ENCODE measurements at places on chromosomes 16 and 17.
A peak's percentile ranks its signal among the peaks of the same experiment; 100 is the strongest.

GRCh38 chr16:3084969-3085670 is 14.0 kb downstream of the ZSCAN10 start:
- no peak for DNase-seq

GRCh38 chr16:7316281-7316888 is 16.3 kb upstream of the RBFOX1 start:
- no peak for DNase-seq

- DNase-seq, result peak; percentile 53
Measured at GRCh38 chr16:50681021-50681885, at the start of gene SNX20. Gene SNX20, minus strand, starts transcription at chr16:50681312. Its CDS starts 3,786 bp downstream, at chr16:50677526.

DNA sequence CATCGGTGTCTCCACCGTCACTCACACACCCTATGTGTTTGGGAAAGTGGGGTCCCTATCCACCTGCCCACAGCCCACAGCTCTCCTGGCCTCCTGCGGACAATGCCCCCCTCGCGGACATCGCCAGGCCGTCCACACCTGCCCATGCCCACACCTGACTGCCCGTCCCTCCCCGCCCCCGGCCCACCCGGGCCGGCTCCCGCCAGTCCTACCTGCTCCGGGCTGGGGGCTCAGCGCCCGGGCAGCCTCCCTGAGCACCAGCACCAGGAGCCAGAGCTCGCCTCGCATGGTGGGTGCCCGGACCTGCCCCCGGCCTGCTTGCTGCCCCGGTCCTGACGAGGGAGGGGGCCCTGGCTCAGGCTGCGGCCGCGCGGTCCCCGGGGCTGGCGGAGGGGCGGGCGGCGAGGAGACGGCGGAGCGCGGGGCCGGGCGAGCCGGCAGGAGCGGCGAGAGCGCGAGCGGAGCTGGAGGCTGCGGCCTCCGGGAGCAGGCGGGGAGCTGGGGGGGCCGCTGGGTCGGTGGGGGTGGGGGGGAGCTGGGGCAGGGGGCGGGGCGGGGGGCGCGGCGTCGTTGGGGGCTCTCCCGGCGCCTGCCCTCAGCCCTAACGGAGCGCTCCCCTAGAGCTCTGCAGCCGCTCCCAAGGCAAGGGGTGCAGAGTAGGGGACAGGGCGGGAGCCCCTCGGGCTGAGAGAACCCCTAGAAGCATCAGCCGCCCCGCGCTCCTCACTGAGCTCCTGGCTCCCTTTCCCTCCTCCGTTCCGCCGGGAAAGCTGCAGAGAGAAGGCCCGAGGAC is at the start of gene PLXDC1:
TSS of gene PLXDC1 (minus strand) at position 488 of the 793 bp plus-strand sequence. CDS start at position 288, 200 bp downstream.
- DNase-seq, result no peak

DNA sequence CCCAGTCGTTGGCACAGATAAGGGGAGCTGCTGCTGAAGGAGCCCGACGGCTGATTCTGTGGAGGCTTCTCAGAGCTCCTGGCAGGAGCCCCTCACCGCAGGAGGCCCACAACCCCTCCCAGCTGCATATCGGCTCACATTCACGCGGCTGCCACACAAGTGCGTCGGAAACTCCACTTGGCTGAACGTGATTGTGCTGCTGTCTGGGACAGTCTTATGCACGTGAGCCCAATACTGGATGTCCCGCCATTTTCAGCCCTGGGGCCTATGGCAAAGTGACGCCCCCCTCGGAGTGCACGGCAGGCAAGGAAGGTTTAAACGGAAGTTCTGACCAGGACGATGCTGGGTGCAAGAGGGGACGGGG is 8.7 kb upstream of the PITPNA start:
- DNase-seq, result no peak

DNA sequence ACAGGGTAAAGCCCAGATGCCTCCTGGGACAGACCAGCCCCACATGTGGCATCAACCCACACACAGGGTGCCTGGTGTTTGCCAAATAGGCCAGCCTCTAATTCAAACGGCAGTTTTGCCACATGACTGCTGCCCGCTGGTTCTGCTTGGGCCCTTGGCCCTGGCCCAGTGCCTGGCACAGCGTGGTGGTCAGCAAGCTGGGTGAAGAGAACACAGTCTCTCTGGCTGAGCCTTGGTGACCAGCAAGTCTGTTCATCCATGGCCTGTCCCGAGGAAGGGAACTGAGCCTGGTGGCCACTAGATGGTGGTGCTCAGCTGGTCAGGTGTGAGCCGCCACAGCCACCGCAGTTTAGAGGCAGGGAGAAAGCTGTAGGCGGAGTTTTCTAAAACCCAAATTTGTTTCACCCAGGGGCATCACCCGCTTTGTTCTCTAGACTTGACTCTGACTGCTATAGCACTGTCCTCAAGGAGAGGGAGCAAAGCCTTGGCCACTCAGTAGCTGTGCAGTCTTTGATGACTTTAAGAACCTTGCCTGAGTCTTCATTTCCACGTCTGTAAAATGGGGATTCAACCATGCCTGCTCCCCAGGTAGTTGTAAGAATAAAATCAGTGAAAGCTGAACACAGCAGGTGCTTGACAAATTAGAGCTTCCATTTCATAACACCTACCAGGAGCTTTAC is 4.7 kb upstream of the GFAP start:
- peak; percentile 34 for DNase-seq

- DNase-seq, result no peak
Measured at GRCh38 chr17:44501866-44502375, 1.3 kb downstream of the GPATCH8 start.

DNA sequence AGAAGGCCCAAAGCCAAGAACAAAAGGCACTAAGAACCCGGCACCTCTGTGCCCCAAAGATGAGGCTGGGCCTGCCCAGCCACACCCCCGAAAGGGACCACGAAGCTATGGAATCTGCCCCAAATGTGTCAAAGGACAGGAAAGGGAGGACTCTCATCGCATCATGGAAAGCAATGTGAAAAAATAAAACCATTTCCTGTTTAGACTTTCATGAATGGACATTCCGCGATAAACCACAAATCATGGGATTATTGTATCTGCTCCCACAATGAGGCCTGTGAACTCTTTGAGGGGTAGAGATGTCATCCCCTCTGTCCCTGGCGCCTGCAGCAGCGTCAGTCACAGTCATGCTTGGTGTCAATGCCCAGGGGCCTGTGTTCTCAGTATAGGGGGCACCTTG is 135.0 kb downstream of the COPRS start:
- DNase-seq, result no peak

DNA sequence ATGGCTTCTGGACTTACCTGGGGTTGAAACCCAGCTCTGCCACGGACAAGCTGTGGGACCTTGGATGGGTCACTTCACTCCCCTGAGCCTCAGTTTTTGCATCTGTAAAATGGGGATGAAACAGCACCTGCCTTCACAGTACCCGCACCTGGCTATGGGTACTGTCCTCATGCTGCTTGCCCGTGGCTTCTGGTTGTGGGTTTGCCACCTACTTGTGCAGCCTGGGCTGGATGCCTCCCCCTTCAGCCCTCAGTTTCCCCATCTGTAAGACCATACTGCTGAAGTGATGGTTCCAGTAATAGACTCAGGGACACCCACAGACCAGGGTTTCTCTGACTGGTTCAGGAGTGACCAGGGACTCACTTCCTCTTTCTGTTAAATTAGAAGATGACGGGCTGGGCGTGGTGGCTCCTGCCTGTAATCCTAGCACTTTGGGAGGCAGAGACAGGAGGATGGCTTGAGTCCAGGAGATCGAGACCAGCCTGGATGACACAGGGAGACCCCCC is 9.4 kb downstream of the GLIS2 start:
- no peak for DNase-seq

GRCh38 chr17:65487161-65487560 is 74.3 kb downstream of the AXIN2 start:
- DNase-seq, result no peak

DNA sequence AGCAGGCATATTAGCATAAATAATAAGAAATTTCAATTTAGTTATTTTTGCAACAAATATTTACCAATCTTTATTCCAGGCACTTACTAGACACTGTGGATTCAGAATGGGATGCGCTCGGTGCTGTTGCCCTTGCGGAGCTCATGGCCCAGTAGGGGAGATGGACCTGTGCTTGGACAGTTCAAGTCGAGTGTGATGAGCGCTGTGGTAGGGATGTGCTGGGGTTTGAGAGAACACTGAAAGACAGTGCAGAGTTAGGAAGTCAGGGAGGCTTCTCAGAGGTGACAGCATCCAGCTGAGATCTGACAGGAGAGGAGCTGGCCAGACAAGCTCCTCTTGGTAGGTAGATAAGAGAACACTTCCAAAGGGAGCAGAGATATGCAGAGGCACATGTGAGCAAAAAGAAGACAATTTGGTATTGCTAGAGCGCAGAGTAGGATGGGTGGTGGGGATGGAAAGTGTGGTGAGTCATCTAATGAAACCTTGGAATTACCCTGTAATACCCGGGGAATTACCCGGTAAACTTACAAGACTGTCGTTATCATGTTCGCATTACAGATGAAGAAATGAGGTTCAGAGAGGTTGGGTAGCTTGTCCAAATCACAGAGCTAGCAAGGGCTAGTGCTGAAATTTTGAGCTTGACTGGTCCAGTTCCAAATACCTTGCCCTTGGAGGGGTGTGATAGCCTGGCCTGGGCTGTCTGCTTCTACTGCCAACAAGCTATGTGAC is 298.1 kb upstream of the N4BP1 start:
- no peak for DNase-seq

GRCh38 chr17:2030779-2031163 is 818 bp downstream of the DPH1 start:
- no peak for DNase-seq

- DNase-seq, result no peak
Measured at GRCh38 chr16:79679334-79679733, 78.8 kb upstream of the MAF start.

- peak; percentile 42 for DNase-seq
Measured at GRCh38 chr16:30609002-30609925, 925 bp downstream of the ZNF689 start.

DNA sequence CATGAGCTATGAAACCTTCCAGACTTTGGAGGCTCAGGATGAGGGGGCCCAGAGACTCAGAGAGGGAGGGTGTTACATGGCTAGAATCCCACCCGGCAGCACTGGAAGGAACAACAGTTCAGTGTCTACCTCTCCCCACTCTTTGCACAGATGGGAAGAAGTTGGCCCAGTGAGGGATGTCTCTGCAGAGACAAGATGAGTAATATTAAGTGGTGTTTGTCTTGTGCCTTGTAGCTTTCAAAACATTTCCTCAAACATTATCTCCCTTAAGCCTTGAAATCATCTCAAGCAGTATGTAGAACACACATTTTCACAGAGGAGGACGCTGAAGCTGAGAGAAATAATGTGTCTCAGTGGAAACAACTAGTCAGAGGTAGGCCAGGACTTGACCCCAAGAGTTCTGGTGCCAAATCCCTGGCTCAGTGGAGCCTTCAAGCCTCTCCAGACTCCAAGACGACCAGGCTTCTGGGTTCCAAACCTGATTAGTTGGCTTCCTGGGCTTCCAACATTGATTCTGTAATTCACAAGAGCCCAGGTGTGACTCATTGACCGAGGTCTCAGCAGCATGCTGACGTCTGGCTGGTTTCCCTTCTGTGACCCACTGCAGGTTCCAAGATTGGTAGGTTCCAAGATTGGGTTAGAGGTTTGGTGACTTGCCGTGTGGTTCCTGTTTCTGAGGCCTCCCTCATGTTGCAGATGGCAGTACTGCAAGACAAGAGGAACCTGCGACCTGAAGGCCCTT is 7.4 kb downstream of the RNF112 start:
- DNase-seq, result no peak

DNA sequence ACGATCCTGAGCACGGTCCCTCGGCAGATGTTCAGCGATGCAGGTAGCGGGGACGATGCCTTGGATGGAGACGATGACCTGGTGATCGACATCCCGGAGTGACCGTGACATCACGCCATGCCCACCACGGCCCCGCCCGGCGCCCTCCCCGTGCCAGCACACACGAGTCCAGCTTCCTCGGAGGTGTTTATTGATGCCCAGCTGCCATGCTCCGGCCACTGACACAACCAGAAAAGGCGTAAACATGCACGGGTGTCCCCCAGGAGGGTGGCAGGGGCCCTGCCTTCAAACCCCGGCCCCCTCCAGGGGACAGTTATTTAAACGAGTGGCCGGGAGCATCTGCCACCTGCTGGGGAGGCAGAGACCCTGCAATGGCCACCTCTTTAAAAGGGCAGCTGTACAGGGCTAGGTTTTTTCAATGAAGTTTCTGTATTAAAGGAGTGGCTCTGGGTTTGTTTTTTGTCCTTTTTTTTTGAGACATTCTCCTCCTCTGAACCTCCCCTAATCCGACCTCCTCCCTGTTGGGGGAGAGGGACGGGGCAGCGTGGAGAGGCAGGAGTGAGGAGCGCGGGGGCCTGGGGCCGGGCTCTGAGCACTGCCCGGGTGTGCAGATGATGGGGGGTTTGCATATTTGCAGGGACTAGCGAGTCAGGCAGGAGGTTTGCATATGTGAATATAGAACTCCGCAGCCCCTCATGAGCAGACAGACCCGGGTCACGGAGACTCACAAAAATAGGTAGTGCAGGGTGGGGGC is 5.3 kb downstream of the DOC2A start:
- peak; percentile 33 for DNase-seq

GRCh38 chr17:41480136-41480535 is 815 bp downstream of the KRT35 start:
- no peak for DNase-seq

GRCh38 chr16:89322321-89323119 is 105.0 kb downstream of the ZNF778 start:
- no peak for DNase-seq

GRCh38 chr17:3009411-3009920 is 53.9 kb downstream of the OR1D5 start:
- no peak for DNase-seq

DNA sequence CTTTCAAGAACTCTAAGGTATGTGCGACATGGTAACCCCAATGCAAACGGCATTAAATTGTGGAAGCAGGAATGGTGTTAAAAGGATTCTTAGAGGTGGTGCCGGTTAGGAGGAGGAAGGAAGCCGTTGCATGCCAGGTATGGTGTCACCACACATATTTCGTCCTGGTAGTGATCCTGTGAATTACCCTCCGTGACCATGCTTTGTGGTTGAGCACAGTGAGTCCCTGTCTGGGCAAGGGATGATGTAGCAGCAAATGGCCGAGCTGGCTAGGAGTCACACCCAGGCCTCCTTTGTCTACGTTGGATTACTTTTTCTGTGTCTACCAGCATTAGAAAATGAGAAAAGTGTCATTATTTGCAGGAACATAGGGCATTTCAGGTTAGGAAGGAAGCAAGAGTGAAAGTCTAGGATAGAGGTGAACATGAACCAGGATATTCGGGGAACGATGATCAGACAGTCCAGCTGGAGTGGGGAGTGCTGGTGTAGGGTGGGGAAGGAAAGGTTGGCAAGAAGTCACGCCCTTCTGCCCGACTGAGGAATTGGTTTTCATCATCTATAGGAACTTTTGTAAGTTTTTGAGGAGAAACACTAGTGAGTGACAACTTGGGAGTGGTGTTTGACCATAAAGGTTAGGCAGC is 123.5 kb downstream of the PRKCA start:
- DNase-seq, result no peak

DNA sequence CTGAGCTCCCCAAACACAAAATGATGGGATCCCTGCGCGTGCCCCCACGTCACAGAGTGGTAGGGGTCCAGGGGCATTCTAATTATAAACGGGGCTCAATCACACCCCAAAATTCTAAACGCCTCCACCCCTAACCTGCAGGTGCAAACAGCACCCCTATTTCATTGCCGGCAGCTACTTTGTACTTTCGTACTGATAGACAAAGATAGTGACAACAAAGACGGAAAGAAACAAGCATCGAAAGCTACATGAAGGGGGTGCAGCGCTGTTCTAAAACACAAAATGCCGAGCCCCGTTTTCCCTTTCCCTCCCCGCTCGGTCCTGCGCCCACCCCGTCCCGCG is 13.9 kb downstream of the MIS12 start:
- no peak for DNase-seq

- DNase-seq, result no peak
Measured at GRCh38 chr16:23403547-23403946, 49.4 kb downstream of the COG7 start.
